ENCODE measurements at places on chromosomes 13 and 19.

GRCh38 chr13:24503379-24503696 lies 9.2 kb downstream of the PARP4 start:
- no peak for DNase-seq

- no peak for DNase-seq
Measured at GRCh38 chr19:57096685-57097361, 23.0 kb upstream of the USP29 start.

GRCh38 chr19:7921967-7922835 lies 2.1 kb downstream of the SNAPC2 start:
- DNase-seq, result no peak

- DNase-seq, result no peak
Measured at GRCh38 chr13:41802684-41803444, 158.0 kb downstream of the VWA8 start.

GRCh38 chr19:50722201-50723013 lies 757 bp upstream of the CLEC11A start:
- DNase-seq, result no peak

- no peak for DNase-seq
Measured at GRCh38 chr13:43083750-43084149, 60.4 kb downstream of the DNAJC15 start.

DNA sequence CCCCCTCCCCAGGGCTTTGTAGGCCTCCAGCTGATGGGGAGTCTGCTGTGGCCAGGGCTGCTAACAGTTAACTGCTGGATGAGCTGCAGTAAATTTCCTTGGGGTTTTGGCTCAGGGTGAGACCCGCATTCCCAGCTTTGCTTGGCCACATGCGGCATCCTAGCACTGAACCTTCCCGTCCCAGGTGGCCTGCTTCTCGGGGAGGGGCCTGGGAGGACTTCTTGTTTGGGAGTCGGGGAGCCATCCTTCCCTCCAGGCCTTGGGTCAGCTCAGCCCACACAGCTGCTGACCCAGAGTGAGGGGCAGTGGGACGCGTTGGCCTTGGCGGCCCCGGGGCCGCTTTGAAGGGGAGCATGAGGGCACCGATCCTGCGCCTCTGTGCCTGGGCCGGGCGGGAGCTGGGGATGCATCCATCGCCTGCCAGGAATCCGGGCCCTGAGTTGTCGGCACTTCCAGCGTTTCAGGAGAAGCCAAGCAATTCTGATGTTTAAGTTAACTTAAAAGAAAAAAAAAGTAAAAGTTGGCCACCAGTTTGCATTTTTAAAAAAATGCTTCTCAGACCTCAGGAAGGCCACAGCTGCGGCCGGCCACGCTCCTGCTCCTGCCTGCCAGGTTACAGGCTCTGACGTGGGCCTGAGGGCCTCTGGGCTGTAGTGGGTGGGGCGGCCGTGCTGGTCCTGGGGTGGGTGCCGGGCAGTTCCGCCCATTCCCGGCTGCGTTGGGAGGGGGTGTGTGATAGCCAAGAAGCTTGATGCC lies 27.7 kb downstream of the CRTC1 start:
- DNase-seq, result no peak

DNA sequence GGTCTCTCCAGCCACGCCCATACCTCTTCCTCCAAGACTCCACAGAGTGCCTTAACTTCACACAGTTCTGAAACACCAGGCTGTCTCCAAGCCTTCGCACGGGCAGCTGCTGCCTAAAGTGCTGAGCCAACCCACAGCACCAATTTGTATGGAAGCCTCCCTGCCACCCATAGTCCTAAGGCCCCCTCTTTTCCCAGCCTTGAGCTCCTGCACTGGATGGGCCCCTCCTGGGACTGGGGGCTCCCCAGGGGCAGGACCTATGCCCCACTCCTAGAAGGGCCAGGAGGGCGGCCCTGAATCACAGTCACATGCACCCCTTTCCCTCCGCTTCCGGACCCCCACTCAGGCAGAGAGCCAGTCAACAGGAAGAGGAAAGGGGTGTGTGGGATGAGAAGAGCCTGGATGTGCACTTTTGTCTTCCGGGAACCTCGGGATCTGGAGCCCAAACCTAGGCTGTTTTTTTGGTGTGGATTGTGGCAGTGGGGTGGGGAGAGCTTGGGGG lies 5.1 kb upstream of the FCER2 start:
- DNase-seq, result no peak
